Fibroblast of the aortic adventitia (primary cell): ENCODE measurements at places on chromosomes 16 and 17. TPM values are rescaled to one million over a fixed set of nuclear protein-coding genes. Genes with fewer than 3 reads are reported as not detected.
A peak's percentile ranks its signal among the peaks of the same experiment; 100 is the strongest.

GRCh38 chr17:60388742-60389141, 3.2 kb downstream of the USP32 start:
- no peak for DNase-seq

CD300LB gene
- not detected in 2 replicates for total RNA-seq

DNA sequence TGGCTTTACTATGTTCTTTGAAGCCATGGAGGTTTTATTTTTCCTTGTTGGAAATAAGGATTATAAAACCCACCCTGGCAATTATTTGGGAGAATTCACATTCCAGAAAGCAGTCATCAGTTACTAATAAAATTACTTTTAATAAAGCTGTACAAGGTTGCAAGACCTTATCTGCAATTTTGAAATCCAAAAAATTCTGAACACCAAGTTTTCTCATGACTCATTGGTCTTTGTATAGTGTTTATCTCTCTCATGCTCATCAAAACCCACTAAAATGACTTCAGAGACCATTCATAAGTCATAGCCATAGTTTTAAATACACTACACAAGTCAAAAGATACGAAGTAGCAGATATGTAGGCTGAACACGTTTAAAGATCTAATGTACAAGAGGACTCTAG, 6.0 kb upstream of the KRT38 start:
- DNase-seq, result peak; percentile 94

DNA sequence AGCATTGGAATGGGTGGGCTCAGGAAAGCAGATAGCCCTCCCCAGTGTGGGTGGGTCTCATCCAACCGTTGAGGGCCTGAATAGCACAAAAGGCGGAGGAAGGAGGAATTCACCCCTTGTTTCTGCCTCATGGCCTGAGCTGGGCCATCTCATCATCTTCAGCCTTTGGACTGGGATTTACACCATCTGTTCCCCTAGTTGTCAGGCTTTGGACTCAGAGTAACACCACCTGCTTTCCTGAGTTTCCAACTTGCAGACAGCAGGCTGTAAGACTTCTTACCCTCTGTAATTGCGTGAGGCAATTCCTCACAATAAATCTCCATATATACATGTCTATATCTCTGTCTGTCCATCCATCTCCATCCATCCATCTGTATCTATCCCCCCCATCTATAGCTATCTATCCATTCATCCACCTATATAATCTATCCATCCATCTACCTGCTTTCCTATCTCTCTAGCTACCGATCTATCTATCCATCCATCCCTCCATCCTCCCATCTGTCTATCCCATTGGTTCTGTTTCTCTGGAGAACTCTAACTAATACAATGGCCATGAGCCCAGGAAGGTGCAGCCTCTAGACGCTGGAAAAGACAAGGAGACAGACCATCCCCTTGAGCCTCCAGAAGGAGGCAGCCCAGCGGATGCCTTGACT, 21.3 kb downstream of the DNAH17 start:
- DNase-seq, result no peak

DNA sequence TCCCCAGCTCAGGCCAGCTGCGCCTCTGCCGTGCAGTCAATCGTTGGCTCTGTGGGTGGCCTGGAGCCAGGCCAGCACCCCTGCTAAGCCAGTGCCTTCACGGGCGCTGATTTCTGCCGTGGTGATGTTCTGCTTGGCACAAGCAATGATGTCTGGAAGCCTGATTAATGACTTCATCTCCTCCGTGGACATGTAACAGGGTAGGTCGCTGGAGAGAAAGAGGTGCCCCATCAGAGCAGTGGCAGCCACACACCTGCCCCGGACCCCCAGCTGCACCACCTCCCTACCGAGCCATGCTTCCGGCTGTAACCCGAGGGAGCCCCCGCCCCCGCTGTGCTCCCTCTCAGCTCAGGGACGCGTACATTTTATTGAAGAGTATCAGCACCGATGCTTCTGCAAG, 1.9 kb downstream of the ARL16 start:
- DNase-seq, result no peak

- no peak for DNase-seq
These were observed 45.7 kb upstream of the TOB1 start for GRCh38 chr17:50911890-50912289.

FBXW10 gene
- total RNA-seq, result under 0.01 TPM in 1 of 2 replicates, not detected in the other

KRT33B gene
- not detected in 2 replicates for total RNA-seq

DNA sequence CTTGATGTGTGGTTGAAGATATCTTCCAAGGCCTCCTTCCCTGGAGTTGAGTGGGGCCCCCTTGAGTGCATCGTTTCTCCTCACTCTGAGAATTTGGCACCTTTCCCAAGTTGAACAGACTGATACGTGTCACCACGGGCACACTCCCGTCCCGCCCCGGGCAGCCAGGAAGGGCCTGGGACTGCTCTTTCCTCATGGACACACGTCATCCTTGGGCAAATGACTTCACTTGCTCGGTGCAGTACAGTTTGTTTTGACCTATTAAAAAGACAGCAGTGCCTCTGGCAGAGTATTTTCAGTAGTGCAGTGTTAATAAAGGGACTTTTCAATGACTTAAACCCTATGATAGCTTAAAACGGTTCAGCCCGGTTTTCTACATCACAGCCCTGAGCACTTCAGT, 59.9 kb downstream of the SEC14L1 start:
- no peak for DNase-seq

- DNase-seq, result no peak
These were observed 146.4 kb downstream of the MSI2 start for GRCh38 chr17:57402681-57403180.
